Right renal pelvis (tissue), 4 donors: ENCODE measurements at places on chromosomes 7 and 10. TPM values are rescaled to one million over a fixed set of nuclear protein-coding genes. Genes with fewer than 3 reads are reported as not detected.

GRCh38 chr7:118079369-118079768 lies 104.6 kb upstream of the LSM8 start:
- DNase-seq = no peak

DNA sequence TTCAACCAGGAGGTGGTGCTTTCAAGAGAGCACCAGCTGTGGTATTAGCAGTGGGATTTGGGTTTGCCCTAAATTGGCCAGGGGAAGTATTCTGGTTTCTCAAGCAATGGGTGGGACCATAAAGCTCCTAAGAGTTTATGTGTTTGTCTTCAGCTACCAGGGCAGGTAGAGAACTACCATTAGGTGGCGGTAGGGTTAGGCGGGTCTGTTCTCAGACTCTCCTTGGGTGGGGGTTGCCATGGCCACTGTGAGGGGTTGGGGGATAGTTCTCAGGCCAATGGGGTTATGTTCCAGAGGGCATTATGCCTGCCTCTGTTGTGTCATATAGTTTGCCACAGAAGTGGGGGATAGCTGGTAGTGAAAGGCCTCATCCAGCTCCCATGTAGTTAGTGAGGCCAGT lies 47.7 kb upstream of the BICC1 start:
- DNase-seq = no peak

DNA sequence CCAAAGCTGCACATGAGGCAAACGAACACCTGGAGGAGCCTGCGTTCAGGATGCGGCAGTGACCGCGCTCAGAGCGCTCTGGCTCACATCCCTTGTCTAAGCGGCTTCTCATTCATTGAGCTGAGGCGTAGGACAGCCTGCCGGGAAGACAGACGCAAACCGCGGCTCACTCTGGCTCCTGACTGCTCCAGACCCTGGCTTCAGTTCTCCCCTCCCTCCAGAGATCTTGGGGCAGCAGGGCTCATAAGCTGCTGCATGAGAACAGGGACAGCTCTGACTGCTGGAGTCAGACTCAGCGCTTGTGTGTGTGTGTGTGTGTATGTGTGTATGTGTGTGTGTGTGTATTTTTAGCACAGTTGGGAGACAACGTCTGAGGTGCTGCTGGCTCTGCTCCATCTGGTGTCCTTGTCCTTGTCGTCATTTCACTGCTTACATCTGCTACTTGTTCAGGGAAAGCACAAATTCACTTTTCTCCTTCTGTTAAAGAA lies 15.8 kb upstream of the LYZL2 start:
- no peak for DNase-seq

- no peak for DNase-seq
These were observed 61.4 kb downstream of the MGAM2 start for GRCh38 chr7:142172932-142173331.

DNA sequence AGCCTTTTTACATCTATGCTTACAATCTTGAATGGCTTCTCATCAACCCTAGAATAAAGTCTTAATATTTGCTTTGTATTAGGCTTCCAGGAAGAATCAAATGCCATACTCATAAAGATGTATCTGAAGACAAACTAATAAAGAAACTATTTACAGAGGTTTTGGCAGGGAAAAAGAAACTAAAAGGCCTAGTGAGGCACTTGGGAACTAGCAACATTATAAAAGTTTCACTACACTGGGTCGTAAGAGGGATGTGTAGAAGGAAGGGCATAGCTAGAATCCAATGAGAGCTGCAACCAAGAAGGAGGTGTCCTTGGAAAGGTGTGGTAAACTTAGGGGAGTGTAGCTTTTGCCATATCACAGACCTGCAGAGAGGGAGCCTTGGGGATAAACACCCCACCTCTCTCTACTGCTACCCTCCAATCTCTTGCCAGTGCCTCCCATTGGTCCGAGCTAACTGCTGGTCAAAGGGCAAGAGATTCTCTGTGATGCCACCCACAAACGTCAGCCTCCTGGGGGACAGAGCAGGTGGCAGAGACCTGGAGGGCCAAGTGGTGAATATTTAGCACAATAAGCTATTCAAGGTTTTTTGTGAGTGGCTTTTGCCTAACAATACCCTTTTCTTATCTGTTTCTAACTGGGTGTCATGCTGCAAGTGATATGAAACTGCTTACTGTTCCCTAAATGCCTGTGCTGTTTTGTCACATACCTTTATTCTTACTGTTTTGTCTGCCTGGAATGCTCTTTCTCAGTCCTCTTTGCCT lies 60.7 kb downstream of the CPED1 start:
- DNase-seq = no peak

GRCh38 chr7:96408881-96409280 lies 87.0 kb upstream of the SLC25A13 start:
- no peak for DNase-seq

GRCh38 chr10:6537770-6538169 lies 42.3 kb downstream of the PRKCQ start:
- no peak for DNase-seq

DNA sequence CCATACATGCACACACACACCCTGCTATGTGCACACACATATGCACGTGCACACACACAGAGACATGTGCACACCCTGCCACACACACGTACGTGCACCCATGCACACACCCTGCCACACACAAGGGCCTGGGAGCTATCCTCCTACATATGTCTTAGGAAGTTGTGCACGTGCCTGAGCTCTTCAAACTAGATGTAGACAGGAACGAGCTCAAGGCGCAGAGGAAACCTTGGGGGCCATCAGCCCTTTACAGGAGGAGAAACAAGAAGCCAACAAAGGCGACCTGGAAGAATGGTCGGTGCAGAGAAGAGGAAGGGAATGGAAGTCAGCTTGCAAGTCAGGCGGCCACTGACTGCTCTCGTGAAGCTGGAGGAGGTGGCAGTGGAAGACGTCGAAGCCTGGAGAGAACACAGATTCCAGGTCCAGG lies 58.7 kb downstream of the AOC1 start:
- DNase-seq = no peak

DNA sequence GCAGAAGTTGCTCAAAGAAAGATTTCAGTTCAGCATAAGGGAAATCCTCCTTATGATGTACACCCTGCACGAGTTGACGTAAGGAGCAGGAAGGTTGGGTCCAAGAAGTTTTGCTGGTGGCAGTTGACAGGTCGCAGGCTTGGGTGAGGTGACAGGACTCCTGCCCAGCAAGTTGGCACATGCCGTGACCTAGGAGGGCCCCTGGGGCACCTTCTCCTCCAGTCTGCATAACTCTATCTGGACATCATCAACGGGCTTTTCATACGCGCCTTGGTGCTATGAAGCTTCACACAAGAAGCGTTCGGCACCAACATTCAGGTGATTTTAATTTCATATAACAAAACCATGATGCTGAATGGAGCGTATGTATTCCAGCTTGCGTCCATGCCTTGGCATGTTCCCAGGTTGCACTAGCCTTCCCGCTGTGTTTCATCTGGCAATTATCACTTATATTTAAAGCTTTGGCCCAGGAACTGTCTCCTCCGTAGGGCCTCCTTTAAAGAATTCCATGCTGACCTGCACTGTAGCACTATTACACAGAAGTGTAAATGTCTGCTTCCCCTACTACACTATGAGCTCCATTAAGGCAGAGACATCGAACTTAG lies 651.6 kb upstream of the FOXK1 start:
- DNase-seq = no peak

PIP gene
- not detected for polyA plus RNA-seq

BEND7 gene
- polyA plus RNA-seq = 39.1 TPM

LRMDA gene
- 19.1 TPM for polyA plus RNA-seq

LHFPL3 gene
- polyA plus RNA-seq = 7.1 TPM

MYO3A gene
- 6.6 TPM for polyA plus RNA-seq

EN2 gene
- polyA plus RNA-seq = 0.07 TPM

HKDC1 gene
- 16.0 TPM for polyA plus RNA-seq
